Memory B cell (primary cell): ENCODE measurements at places on chromosomes 3 and 15.

DNA sequence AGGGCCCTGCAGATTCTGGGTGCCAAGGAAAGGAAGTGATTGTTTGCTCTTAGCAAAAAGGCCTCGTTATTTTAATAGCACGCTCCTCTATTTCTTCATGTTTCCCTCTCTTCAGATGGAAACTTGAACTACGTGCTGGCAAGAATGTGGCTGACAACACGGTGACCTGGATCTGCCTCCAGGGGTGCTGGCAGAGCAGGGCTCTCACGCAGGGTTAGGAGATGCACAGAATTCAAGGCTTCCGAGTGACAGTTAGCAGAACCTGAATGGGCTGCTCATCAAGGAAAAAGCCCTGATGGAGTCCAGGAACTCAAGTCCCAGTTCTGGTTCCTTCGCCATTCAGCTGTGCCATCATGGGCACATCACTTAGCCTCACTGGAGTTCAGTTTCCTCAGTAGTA, 22.7 kb downstream of the CYP19A1 start:
- DNase-seq = no peak

DNA sequence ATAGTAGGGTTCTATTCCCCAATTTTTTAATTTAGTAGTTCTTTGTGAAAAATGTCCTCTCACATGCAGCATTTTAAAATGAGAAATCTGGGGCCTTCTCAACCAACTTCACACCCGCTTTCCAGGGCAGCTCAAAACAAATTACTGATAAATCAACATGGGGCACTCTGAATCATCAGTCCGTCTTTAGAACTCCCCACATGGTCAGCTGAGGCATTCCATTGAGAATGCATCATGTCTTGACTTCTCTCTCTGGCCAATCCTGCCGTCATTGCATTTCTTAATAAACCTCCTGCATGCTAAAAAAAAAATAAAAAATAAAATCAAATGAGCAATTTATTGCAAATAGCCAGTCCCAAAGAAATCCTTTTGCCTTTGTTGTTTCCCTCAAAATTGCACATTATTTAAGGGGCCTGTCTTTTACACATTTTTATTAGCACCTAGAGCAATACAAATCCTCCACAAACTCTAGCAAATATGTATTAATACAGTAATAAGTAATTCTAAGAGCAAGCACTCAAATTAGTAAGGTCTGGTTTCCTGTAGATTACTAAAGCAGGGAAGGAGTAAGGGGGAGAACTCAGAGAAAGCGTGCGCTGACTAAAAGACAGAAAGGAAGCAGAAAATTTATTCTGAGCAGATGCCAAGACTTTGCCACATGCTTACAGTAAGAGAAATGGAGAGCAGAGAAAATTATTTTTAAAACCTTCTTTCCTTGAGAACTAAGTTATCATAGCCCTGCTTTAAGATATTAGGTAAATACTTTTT, 175.7 kb downstream of the TNIK start:
- no peak for DNase-seq

DNA sequence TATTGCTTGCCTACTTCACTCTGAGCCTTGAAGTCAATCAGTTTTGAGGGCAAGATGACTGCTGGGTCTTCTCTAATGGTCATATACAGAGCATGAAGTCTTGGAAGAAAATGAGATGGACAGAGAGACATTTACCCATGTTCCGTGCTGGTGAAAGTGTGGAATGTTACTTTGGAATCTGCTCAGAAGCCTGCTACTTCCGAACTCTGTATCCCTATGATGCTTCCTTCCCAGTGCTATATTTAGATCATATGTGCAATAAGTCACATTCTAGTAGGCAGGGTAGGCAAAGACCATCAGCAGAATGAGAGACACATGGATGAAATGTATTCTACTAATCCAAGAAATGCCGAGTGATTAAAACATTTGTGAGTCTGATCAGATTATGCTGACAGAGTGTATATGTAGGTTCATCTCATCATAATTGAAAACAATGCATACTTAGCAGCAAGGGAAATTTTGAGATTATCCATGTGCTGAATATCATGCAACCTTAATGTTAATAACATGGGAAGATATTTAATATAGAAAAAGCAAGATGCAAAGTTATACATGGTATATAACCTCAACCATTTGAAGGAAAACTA, 60.5 kb downstream of the RAB7A start:
- no peak for DNase-seq

GRCh38 chr3:130709671-130710070, 37.0 kb downstream of the PIK3R4 start:
- no peak for DNase-seq

DNA sequence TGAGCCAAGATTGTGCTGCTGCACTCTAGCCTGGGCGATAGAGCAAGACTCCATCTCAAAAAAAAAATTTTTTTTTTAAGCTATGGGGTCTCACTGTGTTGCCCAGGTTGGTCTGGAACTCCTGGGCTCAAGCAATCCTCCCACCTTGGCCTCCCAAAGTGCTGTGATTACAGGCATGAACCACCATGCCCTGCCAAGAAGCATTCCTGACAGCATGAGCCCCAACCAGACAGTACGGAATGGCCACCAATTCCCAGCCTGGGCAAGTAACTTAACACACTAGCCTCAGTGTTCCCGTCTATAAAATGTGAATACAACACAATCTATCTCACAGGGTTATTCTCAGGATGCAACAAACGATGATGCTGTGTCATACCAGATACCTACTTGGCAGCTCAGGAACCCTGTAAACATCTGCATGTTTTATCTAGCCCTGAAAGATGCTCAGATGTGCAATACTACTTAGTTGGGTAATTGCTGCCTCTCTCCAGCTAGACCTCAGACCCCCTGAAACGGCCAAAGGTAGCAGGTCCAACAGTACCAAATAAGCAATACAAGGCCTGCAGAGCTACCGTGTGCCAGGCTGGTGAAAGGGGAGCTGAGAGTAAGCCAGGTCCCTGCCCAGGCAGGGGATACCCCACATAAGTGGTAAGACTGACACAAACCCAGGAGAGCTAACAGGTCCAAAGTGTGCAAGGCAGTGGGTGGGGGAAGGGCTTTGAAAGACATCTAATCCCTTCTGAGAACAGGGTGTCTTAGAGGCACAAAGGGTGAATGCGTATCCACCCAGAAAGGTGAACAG, 1.9 kb downstream of the TKT start:
- no peak for DNase-seq

- DNase-seq = no peak
Measured at GRCh38 chr15:79494963-79495755, 63.0 kb downstream of the MINAR1 start.

DNA sequence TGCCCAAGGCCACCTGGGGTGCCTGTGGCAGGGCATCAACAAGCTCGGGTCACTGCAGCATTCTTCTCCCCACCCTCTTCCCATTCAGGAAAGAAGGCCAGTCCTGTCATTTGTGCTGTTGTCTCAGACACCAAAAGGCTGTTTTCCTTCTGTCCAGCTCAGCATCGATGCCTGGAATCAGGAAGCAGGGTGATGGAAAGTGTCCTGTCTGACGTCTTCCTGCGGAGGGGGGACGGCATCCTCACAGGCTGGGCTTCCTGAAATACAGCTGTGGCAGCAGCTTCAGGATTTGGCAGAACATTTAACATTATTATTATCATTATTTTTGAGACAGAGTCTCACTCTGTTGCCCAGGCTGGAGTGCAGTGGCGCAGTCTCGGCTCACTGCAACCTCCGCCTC, 33.0 kb upstream of the ANKDD1A start:
- no peak for DNase-seq

GRCh38 chr15:66701422-66702034, 508 bp upstream of the SMAD6 start:
- DNase-seq = no peak

GRCh38 chr15:59491062-59491461, 53.1 kb downstream of the FAM81A start:
- no peak for DNase-seq

GRCh38 chr3:27903446-27903845, 181.3 kb upstream of the EOMES start:
- DNase-seq = no peak

DNA sequence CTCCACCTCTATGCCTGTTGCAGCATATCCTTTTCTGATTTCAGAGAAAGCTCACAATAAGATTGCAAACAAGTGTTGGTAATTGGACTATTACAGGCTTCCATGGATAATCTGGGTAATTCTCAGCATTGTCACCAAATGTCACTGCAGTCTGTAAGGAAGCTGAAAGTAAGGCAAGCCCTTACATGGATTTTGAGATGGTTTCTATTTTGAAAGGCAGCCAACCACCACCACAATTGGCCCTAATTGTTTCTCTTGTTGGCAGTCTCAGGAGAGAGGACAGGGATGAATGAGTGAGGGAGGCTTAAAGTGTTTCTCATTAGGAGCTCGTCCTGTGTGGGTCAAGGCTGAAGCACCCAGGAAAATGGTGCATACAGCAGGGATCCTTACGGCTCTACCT, 879.9 kb downstream of the TUSC7 start:
- DNase-seq = no peak

DNA sequence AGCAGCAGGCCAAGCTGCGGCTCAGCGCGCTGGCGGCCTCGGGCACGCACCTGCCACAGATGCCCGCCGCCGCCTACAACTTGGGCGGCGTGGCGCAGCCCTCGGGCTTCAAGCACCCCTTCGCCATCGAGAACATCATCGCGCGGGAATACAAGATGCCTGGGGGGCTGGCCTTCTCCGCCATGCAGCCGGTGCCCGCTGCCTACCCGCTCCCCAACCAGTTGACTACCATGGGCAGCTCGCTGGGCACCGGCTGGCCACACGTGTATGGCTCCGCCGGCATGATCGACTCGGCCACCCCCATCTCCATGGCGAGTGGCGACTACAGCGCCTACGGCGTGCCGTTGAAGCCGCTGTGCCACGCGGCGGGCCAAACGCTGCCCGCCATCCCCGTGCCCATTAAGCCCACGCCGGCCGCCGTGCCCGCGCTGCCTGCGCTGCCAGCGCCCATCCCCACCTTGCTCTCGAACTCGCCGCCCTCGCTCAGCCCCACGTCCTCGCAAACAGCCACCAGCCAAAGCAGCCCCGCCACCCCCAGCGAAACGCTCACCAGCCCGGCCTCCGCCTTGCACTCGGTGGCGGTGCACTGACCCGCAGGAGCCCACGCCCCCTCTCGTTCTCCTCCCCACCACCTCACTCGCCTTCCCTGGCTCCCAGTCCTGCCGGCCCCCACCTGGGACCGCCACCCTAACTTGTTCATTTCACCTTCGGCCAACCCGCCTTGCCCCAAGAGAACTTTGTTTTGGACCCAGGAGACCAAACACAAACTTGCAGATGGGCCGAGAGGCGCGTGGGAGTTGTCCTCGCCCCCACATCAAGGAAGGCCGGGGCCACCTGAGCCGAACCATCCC, 1.5 kb downstream of the FOXB1 start:
- DNase-seq = no peak

- DNase-seq = no peak
Measured at GRCh38 chr3:12907296-12907695, 65.9 kb upstream of the RPL32 start.

- no peak for DNase-seq
Measured at GRCh38 chr3:150114273-150114672, 143.6 kb upstream of the PFN2 start.

- DNase-seq = no peak
Measured at GRCh38 chr15:95280711-95281110, 1049.3 kb downstream of the MCTP2 start.

DNA sequence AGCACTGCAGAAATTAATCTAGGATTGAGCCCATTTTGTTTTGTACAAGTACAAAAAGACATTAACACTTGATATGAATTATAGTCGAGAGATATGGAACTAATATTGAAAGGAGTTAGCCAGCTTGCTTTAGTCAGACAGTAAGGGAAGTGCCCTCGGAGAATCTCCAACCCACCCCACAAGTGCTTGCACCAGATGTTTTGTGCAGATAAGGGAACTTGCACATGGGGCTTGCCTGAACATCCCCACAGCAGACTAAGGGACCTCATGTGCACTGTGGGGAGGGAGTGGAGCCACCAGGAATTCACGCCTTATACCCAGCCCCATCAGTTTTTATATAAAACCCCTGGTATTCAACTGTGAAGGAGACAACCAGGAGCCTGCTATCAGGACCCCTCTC, 122.3 kb downstream of the EFHB start:
- DNase-seq = no peak

- no peak for DNase-seq
Measured at GRCh38 chr3:185549122-185549521, 3.3 kb downstream of the LIPH start.

DNA sequence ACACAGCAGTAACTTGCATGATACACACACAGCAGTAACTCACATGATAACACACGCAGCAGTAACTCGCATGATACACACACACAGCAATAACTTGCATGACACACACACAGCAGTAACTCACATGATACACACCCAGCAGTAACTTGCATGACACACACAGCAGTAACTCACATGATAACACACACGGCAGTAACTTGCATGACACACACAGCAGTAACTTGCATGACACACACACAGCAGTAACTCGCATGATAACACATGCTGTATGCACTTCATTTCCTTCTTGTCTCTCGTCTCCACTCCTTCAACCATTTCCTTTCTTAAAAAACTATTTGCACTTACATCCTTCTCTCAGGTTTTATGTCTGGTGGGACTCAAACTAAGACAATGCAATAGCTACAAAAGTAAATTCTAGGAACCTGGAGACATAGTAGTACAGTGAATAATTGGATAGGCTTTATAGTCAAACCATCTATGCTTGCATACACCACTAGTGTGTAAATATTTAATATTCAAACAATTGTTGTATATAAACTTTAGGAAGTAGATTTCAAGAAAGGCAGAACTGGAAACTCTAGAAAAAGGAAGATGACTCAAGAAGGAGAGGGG, 130.8 kb downstream of the UACA start:
- no peak for DNase-seq

GRCh38 chr3:127488141-127488672, 102.3 kb downstream of the TPRA1 start:
- peak; percentile 6 for DNase-seq

- no peak for DNase-seq
Measured at GRCh38 chr3:172808969-172809546, 58.5 kb downstream of the ECT2 start.

DNA sequence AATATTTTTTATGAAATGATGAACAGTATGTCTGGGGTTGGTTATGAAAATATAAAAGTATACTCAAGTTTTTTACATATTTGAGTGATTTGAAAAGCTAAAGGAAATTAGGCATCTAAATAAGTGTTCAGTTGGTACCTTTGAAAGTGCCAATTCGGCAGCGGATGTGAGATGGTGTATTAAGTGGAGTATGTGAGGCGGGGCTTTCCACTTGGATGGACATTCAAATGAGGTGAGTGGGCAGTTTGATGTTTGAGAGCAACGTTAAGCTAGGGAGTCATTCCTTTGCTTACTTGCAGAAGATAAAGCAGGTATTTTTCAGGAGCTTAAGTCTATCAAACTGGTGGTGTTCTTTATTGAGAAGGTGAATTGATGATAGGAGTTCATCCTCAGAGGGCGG, 189.0 kb upstream of the GOLIM4 start:
- DNase-seq = no peak
